ENCODE measurements at places on chromosomes 13 and 19. TPM values are rescaled to one million over a fixed set of nuclear protein-coding genes. Genes with fewer than 3 reads are reported as not detected.

GRCh38 chr19:5895409-5895808 is 8.2 kb downstream of the NDUFA11 start:
- DNase-seq = no peak

The RFXAP gene
- total RNA-seq = 0.47 TPM

- no peak for DNase-seq
Measured at GRCh38 chr19:30209617-30210600, 162.3 kb upstream of the ZNF536 start.

GRCh38 chr13:22427066-22427465 is 753.7 kb upstream of the SGCG start:
- DNase-seq = no peak

The IGFL3 gene
- total RNA-seq = not detected

DNA sequence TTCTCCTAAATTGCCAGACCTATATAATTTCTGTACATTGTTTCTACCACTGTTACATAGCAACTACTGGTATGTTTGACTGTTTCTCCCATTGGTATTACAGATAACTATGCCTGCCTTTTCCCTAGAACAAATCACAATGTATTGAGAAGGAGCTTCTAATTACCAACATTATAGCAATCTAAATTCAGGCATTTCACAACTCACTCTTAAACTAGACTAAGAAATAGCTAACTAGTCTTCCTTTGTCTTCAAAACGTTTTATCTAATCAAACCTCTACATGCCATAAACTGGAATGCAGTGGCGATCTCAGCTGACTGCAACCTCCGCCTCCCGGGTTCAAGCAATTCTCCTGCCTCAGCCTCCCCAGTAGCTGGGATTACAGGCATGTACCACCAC is 18.2 kb downstream of the RBM26 start:
- DNase-seq = no peak

DNA sequence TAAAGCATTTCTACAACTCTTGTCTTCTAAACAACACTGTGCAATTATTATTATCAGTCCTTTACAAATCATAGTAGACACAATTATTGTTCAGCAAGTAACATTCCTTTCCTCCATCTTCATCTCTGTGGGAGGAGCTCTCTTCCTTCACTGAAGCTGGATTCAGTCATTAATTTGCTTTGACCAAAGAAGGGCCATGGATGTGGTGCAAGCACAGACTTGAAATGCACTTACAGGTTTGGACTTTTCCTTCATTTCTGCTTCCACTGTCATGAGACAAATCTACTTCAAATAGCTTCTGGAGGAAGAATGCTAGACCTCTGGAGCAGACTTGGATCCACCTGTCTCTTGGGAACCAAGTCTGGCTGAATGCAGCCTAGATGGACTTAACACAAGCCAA is 336.6 kb upstream of the SLITRK6 start:
- DNase-seq = no peak

DNA sequence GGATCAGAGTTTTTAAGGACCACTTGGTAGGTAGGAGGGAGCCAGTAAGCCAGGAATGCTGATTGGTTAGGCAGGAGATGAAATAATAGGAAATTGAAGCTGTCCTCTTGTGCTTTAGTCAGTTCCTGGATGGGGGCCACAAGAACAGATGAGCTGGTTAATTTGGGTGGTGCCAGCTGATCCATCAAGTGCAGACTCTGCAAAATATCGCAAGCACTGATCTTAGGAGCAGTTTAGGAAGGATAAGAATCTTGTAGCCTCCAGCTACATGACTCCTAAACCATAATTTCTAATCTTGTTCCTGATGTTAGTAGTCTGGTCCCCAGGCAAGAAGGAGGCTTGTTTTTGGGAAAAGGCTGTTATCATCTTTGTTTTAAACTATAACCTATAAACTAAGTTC is 117.9 kb upstream of the GPR12 start:
- DNase-seq = no peak

The ZNF417 gene
- 8.4 TPM for total RNA-seq

The NLRP5 gene
- total RNA-seq = not detected

DNA sequence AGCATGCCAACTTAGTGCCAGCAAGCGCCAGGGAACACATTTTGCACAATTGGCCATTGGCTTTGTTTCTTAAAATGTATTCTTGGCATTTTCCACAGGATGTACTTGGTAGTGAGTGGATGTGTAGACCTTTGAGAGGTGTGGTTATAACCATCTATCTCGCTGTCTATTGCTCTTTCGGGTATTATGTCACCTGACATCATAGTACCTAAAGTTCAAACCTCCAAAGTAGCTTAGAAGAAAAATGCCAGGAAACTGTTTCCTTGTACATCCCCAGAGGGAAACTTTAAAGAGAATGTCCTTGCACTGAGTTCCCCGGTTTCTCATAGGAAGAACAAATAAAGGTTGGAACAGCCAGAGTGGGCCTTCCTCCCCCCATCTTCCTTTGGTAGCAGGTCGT is 87.6 kb downstream of the FGF9 start:
- DNase-seq = no peak

The ZNF506 gene
- total RNA-seq = 5.8 TPM
